Lung microvascular endothelial cell (primary cell): ENCODE measurements at places on chromosomes 2 and 18.
A peak's percentile ranks its signal among the peaks of the same experiment; 100 is the strongest.

DNA sequence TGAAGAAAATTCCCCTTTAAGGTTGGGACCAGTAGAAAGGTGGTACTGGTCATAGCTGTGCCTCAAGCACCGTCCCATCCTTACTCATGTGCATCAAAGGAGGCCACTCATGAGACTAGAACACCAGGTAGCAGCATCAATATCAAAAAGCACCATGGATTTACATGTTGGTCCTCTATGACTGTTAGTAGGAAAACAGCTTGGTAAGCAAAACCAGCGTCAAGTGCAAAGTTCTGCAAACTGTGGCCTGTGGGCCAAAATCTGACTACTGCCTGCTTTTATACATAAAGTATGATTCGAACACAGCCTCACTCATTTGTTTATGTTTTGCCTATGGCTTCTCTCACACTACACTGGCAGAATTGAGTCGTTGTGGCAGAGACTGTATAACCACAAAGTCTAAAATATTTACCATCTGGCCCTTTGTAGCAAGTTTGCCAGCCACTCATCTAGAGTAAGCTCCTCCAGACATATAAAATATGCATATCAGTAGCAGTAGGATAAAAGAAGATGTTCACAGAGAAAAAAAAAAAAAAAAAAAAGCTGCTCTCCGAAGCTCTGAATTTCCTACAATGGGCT, 119.7 kb upstream of the CTNNA2 start:
- DNase-seq, result no peak

- no peak for DNase-seq
These were observed 29.8 kb downstream of the TSHZ1 start for GRCh38 chr18:75240433-75240832.

DNA sequence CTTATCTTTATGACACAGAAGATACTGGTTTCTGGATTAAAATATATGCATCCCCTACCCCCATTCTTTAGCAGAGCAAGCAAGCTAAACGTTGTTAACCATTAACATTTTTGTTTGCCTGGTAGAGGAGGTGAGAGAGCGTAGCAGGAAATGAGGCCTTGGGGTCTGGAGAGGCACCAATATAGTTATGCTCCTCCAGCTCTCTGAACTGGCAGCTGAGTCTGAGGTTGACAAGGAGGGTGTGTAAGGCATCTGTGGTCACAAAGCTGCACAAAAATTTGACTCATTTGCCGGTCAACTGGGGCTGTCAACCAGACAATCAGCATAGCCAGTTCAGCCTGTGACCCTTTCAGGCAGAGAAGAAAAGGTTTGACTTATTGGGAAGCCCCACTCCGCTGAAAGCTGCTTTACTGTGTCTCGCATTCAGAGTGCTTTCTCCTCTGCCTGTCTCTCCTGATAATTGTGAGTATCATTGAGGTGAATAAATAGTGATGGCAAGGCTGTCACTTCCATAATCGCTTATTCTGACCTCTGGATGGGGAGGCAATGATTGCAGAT, 647.5 kb upstream of the SETBP1 start:
- no peak for DNase-seq

DNA sequence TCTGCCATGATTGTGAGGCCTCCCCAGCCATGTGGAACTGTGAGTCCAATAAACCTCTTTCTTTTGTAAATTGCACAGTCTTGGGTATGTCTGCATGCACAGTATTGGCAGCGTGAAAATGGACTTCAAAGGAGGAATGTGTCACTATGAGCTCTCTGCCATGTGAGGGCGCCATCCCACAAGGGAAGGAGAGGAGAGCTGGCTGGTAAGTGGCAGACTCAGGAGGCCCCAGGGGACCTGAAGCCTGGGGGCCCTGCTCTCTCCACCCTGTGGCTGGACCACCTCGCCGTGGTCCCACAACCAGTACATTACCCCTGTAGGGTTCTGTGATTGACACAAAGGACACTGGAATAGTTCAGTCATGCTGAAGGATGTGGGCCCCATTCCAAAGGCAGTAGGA, 122.1 kb downstream of the RPIA start:
- DNase-seq, result peak; percentile 66

- no peak for DNase-seq
These were observed 1090.5 kb downstream of the RPIA start for GRCh38 chr2:89781962-89782361.

GRCh38 chr2:12928197-12928774, 211.6 kb downstream of the TRIB2 start:
- DNase-seq, result peak; percentile 71

DNA sequence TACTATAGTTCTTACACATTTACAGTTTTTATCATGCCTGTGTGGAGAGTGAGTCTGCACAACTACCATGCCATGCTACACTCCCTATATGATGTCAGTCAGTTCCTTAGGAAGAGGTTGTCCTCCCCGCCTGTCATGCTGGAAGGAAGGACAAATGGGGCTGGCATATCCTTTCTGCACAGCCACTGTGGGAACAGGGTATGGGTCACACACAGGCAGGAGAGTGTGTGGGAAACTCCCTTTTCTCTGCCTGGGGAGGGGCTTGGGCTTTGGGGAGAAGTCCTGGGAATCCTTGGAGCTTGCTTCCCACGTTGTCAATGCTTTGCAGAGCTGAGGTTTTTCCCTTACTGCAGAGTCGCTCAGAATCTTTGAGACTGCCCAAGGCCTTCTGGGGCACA, 232.1 kb downstream of the PRKCE start:
- peak; percentile 55 for DNase-seq

- DNase-seq, result no peak
These were observed 38.7 kb downstream of the RALBP1 start for GRCh38 chr18:9513971-9514512.

DNA sequence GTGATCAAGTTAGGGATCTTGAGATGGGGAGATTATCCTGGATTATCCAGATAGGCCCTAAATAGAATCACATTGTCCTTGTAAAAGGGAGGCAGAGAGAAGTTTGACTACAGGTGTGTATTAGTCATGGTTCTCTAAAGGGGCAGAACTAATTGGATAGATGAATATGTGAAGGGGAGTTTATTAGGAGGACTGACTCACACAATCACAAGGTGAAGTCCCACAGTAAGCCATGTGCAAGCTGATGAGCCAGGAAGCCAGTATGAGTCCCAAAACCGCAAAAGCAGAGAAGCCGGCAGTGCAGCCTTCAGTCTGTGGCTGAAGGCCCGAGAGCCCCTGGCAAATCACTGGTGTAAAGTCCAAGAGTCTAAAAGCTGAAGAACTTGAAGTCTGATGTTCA, 275.8 kb downstream of the KCNS3 start:
- DNase-seq, result no peak

DNA sequence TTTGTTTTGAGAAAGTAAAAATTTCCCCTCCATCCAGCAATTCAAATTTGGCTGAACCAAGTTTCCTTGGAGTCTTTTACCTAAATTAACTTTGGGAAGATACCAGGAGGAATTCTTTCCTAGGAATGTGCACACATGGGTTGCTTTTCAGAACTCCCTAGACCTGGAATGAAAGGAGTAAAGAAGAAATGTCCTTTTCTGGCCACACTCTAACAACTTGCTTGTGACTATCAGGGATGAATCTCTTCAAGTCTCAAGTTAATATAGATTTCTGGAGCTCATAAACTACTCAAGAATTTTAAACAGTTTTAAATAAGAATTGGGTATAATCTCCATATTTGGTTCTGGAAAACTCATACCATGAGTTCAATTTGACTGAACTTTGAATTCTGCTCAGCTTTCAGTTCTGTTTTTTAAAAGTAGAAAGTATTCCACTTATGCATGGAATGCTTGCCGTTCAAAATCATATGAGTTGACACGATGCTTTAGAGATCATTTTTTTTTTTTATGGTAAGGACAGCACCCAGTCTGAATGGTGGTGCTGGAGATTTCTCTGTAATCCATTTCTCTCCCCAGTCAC, 7.7 kb downstream of the RASGRP3 start:
- peak; percentile 36 for DNase-seq

DNA sequence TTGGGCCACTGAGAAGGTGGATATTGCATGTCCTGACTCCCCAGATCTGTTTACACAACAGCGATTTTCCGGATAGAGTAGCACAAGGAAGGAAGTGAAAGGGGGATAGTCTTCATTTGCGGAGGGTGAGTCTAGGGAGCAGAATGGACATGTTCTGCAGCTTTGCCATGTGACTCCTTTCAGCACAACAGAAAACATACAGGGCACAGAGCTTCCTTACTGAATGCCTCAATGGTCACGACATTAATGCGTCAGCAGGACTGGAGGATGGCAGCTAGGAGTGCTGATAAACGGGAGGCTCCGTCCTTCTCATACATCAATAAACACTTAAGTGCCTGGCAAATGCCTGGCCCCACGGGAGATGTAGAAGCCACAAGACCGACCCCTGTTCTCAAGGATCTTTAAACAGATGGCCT, 163.0 kb downstream of the FAM210A start:
- DNase-seq, result no peak

- DNase-seq, result peak; percentile 69
These were observed 25.0 kb downstream of the DCDC2C start for GRCh38 chr2:3728104-3729054.

DNA sequence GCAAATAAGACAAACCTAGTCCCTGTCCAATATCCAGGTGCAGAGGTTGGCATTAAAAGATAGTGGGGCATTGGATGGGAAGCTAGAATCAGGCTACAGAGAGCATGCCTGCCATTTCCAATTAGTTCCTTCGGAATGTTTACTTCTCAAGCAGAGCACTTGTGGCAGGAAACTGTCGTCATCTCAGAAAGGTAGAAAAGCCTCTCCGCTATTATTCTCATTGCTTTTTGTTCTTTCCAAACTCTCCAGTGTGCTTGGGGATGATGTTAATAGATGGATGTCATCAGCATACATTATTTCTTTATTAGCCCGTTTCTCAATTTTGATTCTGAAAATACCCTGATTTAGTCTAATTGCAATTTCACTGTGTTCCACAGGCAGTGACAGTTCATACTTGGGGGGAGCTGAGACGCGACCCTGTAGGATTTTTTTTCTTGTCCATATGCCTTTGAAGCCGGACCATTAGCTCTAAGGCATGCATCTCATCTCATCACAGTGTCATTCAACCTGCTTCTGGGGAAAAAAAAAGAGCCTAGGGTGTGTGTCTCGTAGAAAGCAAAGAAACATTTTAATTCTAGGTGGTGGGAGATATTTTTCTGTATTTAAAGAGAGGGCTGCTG, 7.7 kb downstream of the ASB18 start:
- DNase-seq, result no peak

GRCh38 chr18:48326901-48327675, 82.1 kb downstream of the ZBTB7C start:
- DNase-seq, result no peak

DNA sequence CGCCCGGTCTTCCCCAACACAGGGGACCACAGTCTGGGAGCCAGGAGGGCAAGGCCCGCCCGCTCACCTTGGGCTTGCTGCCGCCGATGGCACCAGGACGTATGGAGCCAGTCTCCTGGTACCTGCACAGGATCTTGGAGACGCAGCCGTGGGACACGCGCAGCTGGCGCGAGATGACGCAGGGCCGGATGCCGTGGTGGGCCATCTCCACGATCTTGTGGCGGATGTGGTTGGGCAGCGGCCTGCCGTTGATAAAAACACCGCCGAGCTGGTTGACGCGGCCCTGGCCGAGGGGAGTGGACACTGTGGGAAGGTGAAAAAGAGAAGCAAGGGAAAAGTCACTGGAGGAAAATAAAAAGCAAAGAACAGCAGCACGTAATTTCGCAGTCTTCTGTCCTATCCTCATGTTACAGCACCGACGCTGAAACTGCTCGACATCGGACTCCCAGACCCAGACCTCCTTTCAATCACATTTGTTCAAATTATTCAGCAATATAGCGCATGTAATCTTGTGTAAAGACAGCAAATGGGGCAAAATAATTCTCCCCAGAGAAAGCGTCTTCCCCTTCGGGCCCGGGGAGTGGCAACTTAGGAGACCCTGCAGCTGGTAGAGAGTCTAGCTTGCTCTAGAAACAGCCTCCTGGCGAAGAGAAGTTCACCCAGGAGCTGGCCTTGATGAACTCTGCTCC, 1.7 kb downstream of the PAX3 start:
- DNase-seq, result no peak

GRCh38 chr2:238059505-238059904, 1.3 kb upstream of the SCLY start:
- no peak for DNase-seq

DNA sequence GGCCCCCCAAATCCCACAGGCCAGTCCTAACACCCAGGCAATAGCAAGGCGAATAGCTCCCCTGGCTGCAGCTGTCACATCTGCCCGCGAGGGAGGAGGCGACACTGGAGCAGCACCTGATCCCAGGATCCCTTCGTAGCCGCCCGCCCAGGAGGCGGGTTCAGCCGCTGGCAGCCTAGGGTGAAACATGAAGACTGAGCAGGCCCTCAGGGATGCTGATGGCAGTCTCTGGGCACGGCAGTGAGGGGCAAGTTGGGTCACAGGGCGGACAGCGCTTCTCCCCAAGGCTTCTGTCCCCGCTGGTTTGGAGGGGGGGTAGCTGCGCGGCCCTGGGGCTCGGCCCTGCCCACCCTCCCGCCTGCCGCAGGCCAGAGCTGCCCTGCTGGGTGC, 1.9 kb downstream of the DNMT3A start:
- DNase-seq, result no peak

DNA sequence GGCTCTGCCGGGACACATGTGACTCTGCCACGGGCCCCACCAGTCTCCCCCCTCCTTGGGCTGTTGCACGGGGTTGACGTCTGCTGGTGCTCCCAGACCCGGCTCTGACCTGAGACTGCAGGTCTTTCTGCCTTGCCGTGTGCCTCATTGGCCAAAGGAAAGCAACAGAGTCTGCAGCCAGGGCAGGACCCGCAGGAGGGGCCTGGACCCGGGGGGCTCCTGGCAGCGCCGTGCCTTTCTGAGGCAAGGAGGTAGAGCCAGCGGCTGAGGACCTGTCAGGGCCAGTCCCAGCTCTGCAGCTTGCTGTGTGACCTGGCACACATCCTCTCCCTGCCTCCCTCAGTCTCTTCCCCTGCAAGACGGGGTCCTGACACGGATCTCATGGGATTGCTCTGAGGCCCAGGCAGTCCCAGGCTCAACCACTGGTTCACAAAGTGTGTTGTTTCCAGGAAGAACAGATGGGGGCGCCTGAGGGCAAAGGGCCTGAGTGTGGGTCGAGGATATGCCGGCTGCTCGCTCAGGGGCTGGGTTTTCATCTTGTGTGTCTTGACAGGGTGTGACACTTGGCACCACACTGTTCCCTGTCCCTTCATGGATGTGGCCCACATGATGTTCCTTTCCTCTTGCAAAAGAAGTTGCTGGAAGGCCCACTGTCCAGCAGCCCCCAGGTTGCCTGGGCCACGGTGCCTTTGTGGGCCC, 9.0 kb downstream of the CAPN10 start:
- peak; percentile 20 for DNase-seq

GRCh38 chr18:74146756-74147155, 878 bp downstream of the FBXO15 start:
- no peak for DNase-seq

GRCh38 chr2:6352247-6352646, 513.5 kb downstream of the CMPK2 start:
- no peak for DNase-seq

DNA sequence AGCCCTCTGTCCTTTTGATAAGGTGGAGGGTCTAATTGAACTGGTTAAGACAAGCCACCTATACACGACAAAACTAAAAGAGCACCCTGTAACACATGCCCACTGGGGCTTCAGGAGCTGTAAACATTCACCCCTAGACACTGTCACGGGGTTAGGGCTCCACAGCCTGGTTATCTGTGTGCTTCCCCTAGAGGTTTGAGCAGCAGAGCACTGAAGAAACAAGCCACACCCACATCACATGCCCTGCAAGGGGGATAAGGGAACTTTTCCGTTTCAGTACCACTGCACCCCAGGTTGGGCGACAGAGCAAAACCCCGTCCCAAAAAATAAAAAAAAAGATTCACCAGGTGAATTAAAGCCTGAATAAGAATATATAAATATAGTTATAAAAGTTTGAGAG, 913.7 kb upstream of the ACVR2A start:
- DNase-seq, result no peak
